NB4 (cell line): ENCODE measurements at places on chromosomes 5 and 9.

DNA sequence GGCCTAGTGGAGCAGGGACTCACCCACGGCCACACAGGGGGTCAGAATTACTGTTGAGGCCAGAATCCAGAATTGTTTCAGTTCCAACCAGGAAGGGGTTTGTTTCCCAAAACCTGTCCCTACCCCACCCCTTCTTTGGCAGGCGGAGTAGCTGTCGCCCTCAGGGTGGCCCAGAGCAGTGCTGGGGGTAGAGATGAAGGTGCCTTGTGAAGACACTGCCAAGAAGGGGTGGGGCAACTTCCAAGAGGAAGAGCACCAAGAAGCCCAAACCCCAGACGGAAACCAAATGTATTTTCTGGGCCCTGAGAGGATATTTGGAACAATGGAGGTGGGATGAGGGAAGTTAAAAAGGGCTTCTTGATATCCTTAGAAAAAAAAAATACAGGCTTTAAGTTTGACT lies 11.4 kb upstream of the NDST1 start:
- no peak for DNase-seq

DNA sequence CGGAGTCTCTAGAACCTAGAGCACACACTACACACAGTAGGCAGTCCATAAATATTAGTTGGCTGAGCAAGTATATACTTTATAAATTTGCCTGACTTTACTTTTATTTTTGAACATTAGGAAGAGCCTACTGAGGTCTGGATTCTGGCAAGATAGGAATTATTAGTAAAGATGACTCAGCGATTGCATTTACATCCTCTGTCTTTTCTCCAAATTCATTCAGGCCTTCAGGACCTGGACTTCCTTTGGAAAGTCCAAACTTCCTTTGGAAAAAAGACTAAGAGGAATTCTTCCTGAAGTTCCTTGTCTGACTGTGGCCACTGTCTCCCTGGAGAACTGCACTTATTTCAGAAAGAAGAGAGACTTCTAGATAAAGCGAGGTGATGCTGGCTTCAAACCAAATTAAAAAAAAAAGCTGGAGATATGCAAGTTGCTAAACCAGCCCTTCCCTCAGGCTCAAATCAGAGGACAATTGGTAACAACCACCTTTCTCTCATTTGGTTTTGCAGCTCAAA lies 251.3 kb downstream of the GAS1 start:
- no peak for DNase-seq

GRCh38 chr5:20572614-20573013 lies 584.6 kb upstream of the CDH18 start:
- DNase-seq, result peak; percentile 38

DNA sequence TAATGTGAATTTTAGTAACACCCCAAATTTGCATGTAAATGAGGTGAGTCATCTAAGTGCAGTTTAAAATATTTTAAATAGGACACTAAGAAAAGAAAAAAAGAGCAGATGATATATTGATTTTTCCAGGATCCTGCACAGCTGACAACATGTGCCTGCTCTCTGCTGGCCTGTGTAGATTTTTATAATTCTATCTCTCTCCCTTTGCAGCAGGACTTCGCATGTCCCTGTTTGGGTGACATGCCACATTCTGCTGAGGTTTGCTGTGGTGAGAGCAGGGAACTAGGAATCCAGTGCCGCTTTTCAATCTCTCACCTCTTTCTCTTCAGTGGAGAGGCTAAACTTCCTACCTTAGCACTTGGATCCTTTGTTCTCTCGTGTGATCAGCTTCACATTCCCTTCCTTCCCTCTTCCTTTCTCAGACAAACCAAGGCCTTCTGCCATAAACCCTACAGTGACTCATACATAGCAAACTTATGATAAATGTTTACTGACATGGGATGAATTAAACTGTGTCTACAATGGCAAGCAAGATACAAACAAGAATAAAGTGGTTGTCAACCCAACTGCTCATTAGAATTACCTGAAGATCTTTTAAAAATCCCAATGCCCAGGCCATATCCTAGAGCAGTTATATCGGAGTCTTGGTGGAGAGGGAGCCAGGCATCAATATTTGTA lies 198.8 kb upstream of the EFNA5 start:
- no peak for DNase-seq

GRCh38 chr5:181173420-181174342 lies 26.3 kb downstream of the OR2V2 start:
- peak; percentile 72 for DNase-seq

- DNase-seq, result no peak
These were observed 22.8 kb upstream of the MARCHF6 start for GRCh38 chr5:10330511-10331230.

- no peak for DNase-seq
These were observed 224.8 kb upstream of the SEMA6A start for GRCh38 chr5:116799401-116799800.

- no peak for DNase-seq
These were observed 20.6 kb downstream of the DYNC2I2 start for GRCh38 chr9:128636024-128636390.

DNA sequence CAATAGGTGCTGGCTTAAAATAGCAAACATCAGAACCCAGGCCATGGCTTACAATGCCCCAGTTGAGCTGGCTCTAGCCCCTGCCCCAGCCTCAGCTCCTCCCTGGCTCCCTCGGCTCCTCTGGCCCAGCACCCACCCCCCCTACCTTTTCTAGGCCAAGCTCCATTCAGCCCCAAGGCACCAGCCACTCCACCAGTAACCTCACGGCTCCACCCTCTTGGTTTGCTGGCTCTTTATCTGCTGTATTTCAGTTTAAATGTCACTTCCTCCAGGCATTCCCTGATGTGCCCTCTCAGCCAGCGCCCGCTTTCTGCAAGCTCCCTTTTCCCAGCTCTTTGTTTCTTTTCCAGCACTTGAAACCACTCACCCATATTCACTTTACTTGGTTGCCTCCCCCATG lies 10.6 kb downstream of the C1QTNF2 start:
- DNase-seq, result no peak

DNA sequence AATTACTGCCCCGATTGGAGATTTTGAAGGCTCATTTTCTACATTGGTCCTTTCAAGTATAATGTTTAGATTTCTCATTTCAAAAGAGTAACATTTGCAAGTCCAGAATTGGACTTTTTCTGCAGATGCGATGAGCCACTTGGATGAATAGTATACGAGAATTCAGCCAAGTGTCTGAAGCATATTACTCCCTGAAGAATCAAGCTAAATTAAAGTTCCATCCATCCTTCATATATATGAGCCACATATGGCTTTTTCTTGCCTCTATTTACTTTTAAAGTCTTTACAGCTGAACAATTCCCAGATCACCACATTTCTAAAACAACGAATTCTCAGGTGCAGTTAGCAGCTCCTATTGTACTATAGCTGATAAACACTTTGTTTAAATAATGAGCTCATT lies 288.7 kb downstream of the CEMIP2 start:
- no peak for DNase-seq

GRCh38 chr5:137794863-137795262 lies 40.7 kb upstream of the HNRNPA0 start:
- DNase-seq, result no peak

DNA sequence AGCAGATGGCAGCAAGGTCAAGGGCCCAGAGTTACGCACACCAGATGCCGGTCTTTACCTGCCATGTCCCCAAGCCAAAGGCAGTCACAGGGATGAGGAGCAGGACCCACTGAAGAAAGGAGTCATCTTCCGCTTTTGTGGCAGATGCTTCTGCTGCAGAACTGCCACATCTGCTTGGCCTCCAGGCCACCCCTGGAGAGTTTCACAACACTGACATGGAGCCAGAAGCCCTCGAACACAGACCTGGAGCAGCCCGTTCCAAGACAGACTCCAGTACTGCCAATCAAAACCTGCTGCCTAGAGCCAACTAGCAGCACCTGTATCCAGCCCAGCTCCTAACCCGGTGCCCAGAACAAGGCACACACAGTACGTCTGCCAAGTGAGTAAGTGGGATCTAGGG lies 1.5 kb downstream of the SURF1 start:
- peak; percentile 78 for DNase-seq
